Thoracic aorta endothelial cell (primary cell): ENCODE measurements at places on chromosomes 3 and 15. TPM values are rescaled to one million over a fixed set of nuclear protein-coding genes. Genes with fewer than 3 reads are reported as not detected.

The GP5 gene
- total RNA-seq = 0.14 TPM in 1 of 2 replicates, not detected in the other

The DLL4 gene
- total RNA-seq = 33.8 and 72.7 TPM in 2 replicates

The KNG1 gene
- not detected in 2 replicates for total RNA-seq

The UBAP1L gene
- total RNA-seq = 1.9 and 2.2 TPM in 2 replicates

The SNURF gene
- 11.4 and 13.3 TPM in 2 replicates for total RNA-seq

The LRRK1 gene
- 10.0 and 16.2 TPM in 2 replicates for total RNA-seq

The GAP43 gene
- total RNA-seq = not detected in 2 replicates

The CCPG1 gene
- 59.4 and 61.0 TPM in 2 replicates for total RNA-seq

The LRRC31 gene
- not detected in 2 replicates for total RNA-seq

The CYP19A1 gene
- total RNA-seq = not detected in 2 replicates

The BSN gene
- total RNA-seq = 0.13 and 0.14 TPM in 2 replicates

The STARD9 gene
- total RNA-seq = 13.2 and 15.2 TPM in 2 replicates

The C3orf52 gene
- 8.0 and 9.5 TPM in 2 replicates for total RNA-seq

The ASB14 gene
- not detected in 2 replicates for total RNA-seq

The APBA2 gene
- 30.1 and 37.3 TPM in 2 replicates for total RNA-seq

The GHRL gene
- total RNA-seq = not detected in 2 replicates

The ITPKA gene
- 0.36 and 1.2 TPM in 2 replicates for total RNA-seq

The GASK1A gene
- total RNA-seq = not detected in 2 replicates

The EXD1 gene
- total RNA-seq = not detected in 2 replicates

The CCR9 gene
- not detected in 2 replicates for total RNA-seq

The RASL12 gene
- total RNA-seq = not detected in 2 replicates

The RTP4 gene
- total RNA-seq = 0.22 TPM in 1 of 2 replicates, not detected in the other

The OXTR gene
- 0.13 and 0.14 TPM in 2 replicates for total RNA-seq

The OCA2 gene
- not detected in 2 replicates for total RNA-seq

The DPP8 gene
- total RNA-seq = 60.0 and 66.9 TPM in 2 replicates

The SLC12A8 gene
- 0.29 and 0.80 TPM in 2 replicates for total RNA-seq

The MAN2A2 gene
- total RNA-seq = 19.7 and 21.6 TPM in 2 replicates

The SPG11 gene
- 66.6 and 67.9 TPM in 2 replicates for total RNA-seq

The CPNE4 gene
- not detected in 2 replicates for total RNA-seq

The OR5K2 gene
- not detected in 2 replicates for total RNA-seq

The ECE2 gene
- total RNA-seq = not detected in 2 replicates

The EIF4A2 gene
- 655 and 667 TPM in 2 replicates for total RNA-seq

The ANKUB1 gene
- total RNA-seq = not detected in 2 replicates

The C3orf70 gene
- total RNA-seq = 2.9 and 5.2 TPM in 2 replicates

The SCN5A gene
- total RNA-seq = 23.7 and 31.8 TPM in 2 replicates

The AADACL2 gene
- not detected in 2 replicates for total RNA-seq

The TEX55 gene
- not detected in 2 replicates for total RNA-seq

The GATA2 gene
- 24.5 and 38.3 TPM in 2 replicates for total RNA-seq

The NSMCE3 gene
- 7.7 and 8.0 TPM in 2 replicates for total RNA-seq

The MNS1 gene
- total RNA-seq = 1.4 and 1.6 TPM in 2 replicates

The GCSAM gene
- total RNA-seq = not detected in 2 replicates

The MCTP2 gene
- 0.53 and 2.2 TPM in 2 replicates for total RNA-seq

The CEMIP gene
- 0.50 and 1.1 TPM in 2 replicates for total RNA-seq
